ENCODE measurements at places on chromosomes 3 and 15.

DNA sequence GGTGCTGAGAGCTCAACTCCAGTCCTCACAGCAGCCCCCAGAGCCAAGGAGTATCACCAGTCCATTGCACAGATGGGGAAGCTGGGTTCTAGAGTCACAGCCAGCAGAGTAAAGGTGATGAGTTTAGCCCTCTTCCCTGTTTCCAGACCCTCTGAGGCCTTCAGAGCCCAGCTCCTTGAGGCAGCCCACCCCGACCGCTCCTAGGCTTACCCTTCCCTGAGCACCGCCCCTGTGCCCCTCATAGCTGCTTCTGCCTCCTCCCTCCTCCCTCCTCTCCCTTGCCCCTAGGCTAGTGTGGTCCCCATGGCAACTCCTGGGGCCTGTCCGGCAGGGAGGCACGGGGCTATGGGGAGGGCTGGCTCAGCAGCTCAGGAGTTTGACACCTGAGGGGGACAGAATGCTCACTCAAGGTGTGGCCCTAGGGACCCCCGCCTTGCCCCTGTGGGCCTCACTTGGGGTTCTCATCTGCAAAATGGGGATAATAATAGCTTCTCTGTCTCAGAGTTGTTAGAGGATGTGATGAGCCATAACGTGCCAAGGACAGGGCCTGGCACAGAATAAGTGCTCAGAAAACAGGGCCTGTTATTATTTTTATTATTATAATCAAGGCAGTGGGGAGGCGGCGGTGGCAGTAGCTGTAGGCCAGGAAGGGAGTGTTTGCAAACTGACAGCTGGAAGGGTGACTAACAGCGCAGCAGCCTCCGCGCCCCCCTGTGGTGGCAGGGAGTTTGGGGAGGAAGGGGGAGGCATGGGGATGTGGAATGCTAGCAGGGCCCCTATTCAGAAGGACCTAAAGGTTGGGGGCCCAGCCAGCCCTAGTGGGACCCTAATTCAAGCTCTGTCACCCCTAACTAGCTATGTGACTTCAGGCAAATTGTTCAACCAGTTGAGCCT lies 11.5 kb downstream of the CSK start:
- peak; percentile 69 for DNase-seq

GRCh38 chr3:66397745-66398144 lies 103.1 kb downstream of the LRIG1 start:
- no peak for DNase-seq

DNA sequence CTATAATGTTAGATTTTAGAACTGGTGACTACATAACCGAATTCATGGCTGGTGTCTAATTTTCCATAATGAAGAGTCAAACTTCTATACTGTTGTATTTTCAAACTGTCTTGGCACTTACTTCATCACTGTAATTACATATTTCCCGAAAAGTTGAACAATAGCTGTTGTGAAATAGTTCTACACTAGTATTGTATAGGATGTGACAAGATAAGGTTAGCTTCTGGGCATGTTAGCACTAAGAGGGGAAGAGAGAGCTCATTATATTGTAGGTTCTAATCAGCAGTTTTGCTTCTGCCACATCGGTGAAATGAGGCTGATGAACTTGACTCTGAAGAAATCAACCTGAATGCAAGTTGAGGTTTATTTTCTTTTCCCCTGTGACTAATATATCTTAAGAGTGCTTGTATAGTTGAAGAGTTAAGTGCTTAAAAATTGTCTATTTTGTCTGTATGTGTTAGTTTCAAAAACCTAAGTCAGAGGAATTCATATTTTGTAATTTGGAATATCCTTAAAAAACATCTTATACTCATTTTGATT lies 8.9 kb downstream of the GYG1 start:
- DNase-seq = no peak

GRCh38 chr3:37673401-37673800 lies 188.3 kb upstream of the CTDSPL start:
- DNase-seq = no peak

DNA sequence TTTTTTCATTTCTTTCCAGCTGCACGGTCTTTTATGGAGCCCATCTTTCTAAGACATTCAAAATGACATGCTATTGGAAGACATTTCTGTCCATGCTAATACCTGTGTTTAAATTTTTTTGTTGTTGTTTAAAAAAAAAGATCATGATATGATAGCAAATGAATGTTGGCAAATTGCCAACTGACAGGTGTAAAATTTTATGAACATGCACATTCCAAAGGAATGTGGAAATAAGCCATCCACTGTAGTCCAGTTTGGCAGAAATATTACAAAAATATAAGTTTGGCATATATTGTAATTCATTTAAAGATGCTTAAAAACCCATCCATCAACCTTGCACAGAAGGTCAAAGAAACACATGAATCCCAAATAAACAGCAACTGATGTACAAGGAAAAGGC lies 75.6 kb upstream of the WNT5A start:
- DNase-seq = no peak

DNA sequence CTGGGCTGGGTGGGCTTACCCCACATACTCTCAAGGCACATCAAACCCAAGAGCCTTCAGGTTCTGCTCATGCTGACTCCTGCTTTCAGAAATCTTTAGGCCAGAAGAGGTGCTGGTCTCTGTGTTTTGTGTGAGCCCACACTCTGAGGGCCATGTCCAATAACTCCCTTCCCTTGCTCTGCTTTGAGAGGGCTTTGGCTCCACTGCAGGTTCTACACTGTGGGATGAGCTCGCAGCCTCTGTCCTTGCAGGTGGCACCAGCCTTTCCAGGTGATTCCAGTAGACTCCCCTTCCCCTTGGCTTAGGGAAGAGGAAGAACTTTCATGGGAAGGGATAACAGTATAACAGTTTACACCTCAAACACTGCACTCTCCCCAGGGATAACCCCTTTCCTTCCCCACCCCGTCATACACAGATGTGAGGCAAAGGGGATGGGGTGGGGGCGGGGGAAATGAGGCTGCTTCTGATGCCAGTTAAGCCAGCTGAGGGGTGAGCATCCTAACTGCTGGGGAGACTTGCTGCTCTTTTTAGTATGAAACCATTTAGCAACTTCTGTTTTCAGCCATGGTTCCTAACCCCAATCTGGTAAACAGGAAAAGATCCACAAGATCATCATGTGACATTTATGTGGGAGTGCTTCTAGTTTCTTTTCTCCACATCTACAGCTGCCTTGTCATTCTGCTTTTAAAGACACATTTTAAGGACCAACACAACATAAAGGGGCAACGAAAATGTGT lies 262.4 kb downstream of the SLC9A9 start:
- no peak for DNase-seq

DNA sequence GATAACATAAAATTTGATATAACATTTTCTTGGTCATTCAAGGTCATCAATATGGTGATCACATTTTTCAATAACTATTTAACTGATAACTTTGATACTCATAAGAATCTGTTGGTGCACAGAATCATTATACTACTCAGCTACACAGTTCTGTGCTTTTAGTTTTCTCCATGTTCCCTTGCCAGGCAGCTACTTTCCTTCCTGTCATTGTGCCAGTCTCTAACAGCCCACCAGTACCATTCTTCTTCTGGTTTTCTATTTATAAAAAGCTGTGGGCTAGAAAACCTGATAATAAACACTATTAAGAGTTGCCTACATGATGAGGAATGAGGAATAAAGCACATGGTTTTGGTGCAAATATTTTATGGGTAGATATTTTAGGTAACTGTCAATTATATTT lies 77.6 kb downstream of the C3orf80 start:
- DNase-seq = no peak

GRCh38 chr15:41979493-41980266 lies 7.3 kb upstream of the EHD4 start:
- DNase-seq = peak; percentile 39

DNA sequence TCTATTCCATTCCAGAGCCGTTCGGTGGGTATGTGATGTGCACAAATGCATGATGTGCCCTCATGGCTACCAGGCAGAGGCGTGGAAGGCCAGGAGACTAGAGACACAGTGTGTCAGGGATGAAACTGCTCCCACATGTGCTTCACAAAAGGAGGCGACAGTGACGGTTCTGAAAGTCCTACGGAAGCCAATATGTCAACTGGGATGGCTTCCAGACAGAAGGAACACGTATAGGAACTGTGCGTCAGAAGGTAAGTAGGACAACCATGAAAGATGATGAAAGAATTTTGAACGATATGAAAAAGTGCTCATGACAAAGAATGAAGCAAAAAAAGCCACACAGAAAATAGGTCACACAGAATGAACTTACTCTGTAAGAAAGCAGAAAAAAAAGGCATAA lies 34.1 kb downstream of the GLB1 start:
- no peak for DNase-seq

DNA sequence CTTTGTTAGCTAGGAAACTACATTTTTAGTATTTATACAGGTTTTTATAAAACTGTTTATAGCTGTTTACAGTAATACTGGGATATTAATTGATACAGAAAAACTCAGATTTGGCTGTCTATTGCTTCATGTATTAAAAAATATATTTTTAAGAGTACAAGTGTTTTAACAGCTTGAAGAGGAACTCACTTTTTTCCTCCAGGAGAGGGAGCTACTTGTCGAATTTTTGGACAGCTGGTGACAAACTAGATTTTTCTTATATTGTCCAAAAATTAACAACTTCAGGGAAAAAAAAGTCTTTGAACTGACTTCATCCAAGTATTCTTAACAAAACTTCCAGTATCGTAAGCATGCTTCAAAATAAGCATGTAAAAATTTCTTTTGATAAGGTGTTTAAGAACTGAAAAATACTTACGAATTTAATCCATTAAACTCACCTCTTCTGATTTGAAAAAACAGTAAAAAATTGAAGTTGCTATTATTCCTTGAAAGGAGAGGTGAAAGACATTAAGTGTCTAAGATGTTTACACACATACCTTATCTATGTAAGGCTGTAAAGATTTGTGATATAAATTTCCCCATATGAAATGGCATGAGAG lies 4.0 kb downstream of the DIPK2A start:
- no peak for DNase-seq

GRCh38 chr3:4426782-4427344 lies 40.2 kb downstream of the SUMF1 start:
- no peak for DNase-seq

DNA sequence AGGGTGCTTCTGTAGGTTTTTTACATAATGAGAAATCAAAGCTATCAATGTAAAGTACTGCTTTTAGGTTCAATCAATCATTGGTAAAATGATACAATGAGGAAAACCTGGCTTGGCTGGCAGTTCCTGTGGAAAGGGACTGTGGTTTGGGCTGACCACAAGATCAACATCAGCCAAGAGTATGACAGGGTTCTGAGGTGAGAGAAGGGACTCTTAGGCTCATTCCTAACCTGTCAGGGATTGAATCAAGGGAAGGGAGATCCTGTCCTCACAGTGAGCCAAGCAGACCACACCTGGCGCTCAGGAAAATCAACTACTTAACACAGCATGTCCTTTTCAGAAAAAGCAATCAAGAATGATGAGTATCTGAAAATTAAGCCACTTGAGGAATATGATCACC lies 111.1 kb downstream of the MAGI1 start:
- no peak for DNase-seq
